ENCODE measurements at places on chromosomes 2 and 18. TPM values are rescaled to one million over a fixed set of nuclear protein-coding genes. Genes with fewer than 3 reads are reported as not detected.

The CAPN14 gene
- 2.0 TPM for total RNA-seq

The TMEM169 gene
- not detected for total RNA-seq

The CGREF1 gene
- total RNA-seq = not detected

The UGT1A10 gene
- total RNA-seq = 0.11 TPM

The KCNS3 gene
- 2.5 TPM for total RNA-seq

The ALK gene
- total RNA-seq = not detected

The RGPD3 gene
- not detected for total RNA-seq

The SPTBN1 gene
- total RNA-seq = 6.2 TPM

DNA sequence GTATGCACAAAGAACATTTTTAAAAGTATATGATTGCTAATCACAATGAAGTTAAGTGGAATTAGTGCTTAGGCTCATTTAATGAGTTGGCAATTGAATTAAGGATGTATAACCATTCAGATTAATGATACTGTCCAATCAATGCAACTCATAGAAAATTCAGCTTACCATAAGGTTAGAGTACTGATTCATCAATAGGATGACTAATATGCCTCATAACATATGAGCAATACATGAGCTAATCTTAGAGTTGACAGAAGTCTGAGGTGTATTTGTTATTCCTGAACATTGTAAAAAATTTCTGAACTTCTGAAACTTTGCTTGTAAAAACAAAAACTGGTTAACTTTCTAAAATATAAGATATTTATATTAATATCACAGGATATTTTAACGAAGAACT, 118.3 kb upstream of the NETO1 start:
- DNase-seq = no peak
- no peaks in the 10 kb centered on the region for H3K36me3 ChIP-seq
- no peaks in the 10 kb centered on the region for H3K27me3 ChIP-seq
- no peaks in the 10 kb centered on the region for H3K4me1 ChIP-seq
- no peak overlapping the region for H3K27ac ChIP-seq

GRCh38 chr2:33002863-33003262, 56.1 kb downstream of the LTBP1 start:
- H3K27me3 ChIP-seq = no peaks in the 10 kb centered on the region
- no peak overlapping the region for H3K27ac ChIP-seq
- no peak overlapping the region for H3K4me3 ChIP-seq
- no peaks in the 10 kb centered on the region for H3K4me1 ChIP-seq

GRCh38 chr18:36756242-36756641, 72.6 kb downstream of the TPGS2 start:
- DNase-seq = no peak

DNA sequence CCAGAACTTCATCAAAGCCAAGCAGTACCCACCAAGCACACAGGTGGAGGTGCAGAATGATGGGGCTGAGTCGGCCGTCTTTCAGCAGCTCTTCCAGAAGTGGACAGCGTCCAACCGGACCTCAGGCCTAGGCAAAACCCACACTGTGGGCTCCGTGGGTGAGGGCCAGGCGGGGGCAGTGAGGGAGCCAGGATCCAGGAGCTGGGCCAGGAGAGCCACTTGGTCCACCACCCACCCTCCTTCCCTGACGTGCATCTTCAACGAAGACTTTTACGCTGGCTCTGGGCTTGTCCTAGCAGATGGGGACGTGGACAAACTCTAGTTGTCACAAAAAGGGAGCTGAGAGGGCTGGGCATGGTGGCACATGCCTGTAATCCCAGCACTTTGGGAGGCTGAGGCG, 11.8 kb downstream of the VIL1 start:
- H3K4me1 ChIP-seq = no peaks in the 10 kb centered on the region
- H3K27ac ChIP-seq = no peak overlapping the region
- H3K4me3 ChIP-seq = no peak overlapping the region
- peak; percentile 26 for DNase-seq
- H3K27me3 ChIP-seq = no peaks in the 10 kb centered on the region

DNA sequence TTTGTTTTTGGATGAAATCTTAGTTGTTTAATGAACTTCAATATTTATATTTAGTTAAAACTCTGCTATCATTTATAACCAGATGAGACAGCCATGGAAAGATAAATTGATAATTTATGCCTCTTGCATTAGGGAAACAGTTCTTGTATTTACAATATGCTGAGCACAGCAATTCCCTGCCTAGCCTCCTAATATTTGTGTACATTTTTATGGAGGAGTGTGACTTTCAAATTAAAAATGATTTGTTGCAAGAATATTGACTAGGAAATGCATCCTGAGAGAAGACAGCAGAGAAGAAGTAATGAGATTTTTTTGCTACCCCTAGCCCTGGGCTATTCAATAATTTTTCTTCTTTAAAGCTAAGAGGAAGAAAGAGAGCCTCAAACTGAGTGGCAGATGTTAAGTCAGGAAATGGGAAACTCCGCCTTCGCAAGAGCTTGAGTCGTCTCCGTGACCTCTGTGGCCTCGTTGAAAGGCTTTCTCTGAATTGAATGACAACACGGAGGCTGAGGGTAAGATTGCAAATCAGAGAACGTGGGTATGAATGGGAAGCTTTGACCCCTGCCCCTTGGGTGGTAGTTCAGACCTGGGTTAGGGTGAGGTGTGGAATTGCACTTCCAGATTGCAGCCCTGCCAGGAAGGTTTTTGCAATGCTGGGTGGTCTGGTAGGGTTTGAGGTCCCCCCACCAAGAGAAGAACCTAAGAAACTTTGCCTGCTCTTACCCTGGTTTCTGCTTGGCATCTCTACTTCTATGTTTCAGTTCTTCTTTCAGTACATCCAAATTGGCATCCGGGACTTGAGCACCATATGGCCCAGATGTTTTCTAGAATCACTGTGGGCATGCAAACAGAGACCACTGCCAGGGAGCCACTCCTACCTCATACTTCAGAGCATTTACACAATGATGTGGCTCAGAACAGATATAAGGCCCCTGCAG, 210.3 kb upstream of the RBMS1 start:
- peaks cover 14% of the 10 kb centered on the region for H3K4me1 ChIP-seq
- peak; percentile 55 for DNase-seq
- H3K36me3 ChIP-seq = no peaks in the 10 kb centered on the region
- H3K27ac ChIP-seq = no peak overlapping the region
- H3K27me3 ChIP-seq = no peaks in the 10 kb centered on the region

DNA sequence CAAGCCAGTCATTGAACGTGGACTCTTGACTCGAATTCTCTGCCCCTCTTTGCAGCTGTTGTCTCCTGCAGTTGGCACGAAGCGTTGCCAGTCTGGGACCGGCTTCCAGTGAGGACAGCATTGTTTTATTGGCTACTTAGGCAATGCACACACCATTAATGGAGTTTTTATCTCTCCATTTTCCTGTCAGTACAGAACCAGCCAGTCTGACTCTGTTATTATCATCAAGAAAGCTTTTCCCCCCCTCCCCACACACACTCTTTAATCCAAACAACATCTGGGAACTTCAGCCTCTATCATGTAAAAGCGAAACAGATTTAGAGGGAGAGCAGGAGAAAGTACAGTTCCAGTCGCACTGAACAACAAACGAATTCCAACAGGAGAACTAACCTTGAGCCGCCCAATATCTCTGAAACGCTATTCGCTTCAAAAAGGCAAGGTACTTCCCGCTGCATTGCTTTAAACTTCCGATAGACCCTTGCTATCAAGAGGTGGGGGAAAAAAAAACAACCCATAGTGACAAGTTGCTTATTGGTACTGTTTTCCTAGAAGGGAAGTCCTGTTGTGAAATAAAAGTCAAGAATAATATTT, 38.2 kb downstream of the ACVR1 start:
- no peak for DNase-seq
- H3K27ac ChIP-seq = no peak overlapping the region
- no peak overlapping the region for H3K4me3 ChIP-seq
- H3K27me3 ChIP-seq = no peaks in the 10 kb centered on the region
- H3K4me1 ChIP-seq = no peaks in the 10 kb centered on the region
- no peaks in the 10 kb centered on the region for H3K36me3 ChIP-seq

GRCh38 chr2:60385648-60386047, 167.8 kb downstream of the BCL11A start:
- H3K27me3 ChIP-seq = no peaks in the 10 kb centered on the region
- H3K36me3 ChIP-seq = no peaks in the 10 kb centered on the region
- no peak overlapping the region for H3K27ac ChIP-seq

GRCh38 chr18:75139226-75139911, 69.6 kb downstream of the PTGR3 start:
- H3K36me3 ChIP-seq = no peaks in the 10 kb centered on the region
- no peaks in the 10 kb centered on the region for H3K27me3 ChIP-seq
- no peak overlapping the region for H3K27ac ChIP-seq
- H3K4me3 ChIP-seq = no peak overlapping the region
- no peak for DNase-seq

DNA sequence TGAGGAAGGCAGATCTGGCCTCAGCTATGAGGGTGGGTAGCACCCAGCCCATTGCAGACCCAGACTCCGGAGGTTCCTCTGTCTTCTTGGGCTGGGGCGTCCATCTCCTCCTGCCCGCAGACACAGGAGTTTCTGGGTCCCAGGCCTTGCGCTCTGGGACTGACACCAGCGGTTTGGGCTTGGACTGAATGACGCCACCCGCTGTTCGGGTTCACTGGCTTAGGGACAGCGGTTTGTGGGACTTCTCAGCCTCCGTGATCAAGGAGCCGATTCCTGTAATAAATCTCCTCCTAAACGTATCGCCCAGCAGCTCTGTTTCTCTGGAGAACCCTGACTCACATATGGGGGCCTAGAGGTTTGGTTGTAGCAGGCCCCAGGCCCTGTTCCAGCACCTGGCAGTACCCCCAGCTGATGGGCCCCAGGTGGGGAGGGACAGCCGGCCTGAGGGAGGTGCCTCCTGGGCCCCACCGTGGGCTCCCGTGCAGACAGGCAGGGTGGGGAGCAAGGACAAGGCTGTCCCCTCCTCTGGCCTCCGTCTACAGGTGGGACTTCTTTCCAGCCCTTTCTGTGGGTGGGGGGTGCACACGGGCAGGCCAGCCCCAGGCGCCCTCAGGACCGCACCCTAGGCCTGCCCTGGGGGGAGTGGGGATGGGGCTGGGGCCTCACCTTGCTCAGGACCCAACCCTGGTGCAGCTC, 4.5 kb upstream of the AQP12A start:
- no peaks in the 10 kb centered on the region for H3K27me3 ChIP-seq
- H3K36me3 ChIP-seq = no peaks in the 10 kb centered on the region
- no peak for DNase-seq
- H3K27ac ChIP-seq = no peak overlapping the region

GRCh38 chr2:149630445-149630844, 42.9 kb upstream of the MMADHC start:
- no peaks in the 10 kb centered on the region for H3K27me3 ChIP-seq
- no peak overlapping the region for H3K27ac ChIP-seq
- H3K4me3 ChIP-seq = no peak overlapping the region
- H3K4me1 ChIP-seq = no peaks in the 10 kb centered on the region
- no peak for DNase-seq
- H3K36me3 ChIP-seq = no peaks in the 10 kb centered on the region

DNA sequence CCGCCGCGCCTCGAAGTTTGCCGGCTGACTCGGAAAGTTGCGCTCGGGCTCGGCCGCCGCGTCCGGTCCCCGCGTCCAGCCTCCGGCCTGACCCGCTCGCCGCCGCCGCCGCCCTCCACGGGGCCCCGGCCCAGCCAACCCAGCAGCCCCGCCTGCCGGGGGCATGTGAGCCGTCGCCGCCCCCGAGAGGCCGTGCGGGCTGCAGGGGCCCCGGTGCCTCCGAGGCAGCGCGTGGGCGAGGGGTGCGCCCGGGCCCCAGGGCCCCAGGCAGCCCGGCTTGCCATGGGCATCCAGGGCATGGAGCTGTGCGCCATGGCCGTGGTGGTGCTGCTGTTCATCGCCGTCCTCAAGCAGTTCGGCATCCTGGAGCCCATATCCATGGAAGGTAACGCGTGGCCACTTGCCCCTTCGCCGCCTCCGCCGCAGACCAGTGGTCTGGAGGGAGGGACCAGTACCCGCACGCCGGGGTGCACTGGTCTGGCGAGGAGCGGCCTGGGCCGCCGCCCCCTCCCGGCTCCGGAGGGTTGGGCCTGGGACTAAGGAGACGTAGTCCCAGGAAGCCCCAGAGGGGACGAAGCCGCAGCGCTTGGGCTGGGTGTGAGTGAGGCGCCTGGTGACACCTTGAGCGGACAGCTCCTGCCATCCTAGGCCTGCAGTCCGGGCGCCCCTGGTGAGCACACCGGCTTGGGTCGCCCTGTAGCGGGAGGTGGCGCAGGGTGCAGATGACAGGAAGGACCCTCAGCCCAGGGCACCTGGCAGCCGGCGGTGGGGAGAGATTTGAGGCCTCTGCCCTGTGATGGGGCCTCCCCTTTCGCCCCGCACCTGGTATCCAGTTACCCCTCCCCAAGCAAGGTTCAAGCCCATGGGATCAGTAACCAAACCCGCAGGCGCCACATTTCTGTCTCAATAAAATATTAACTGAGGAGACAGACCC, 49.9 kb downstream of the KCNIP3 start:
- no peaks in the 10 kb centered on the region for H3K36me3 ChIP-seq
- no peak overlapping the region for H3K4me3 ChIP-seq
- no peaks in the 10 kb centered on the region for H3K27me3 ChIP-seq

GRCh38 chr2:12652723-12653122, 64.0 kb upstream of the TRIB2 start:
- no peaks in the 10 kb centered on the region for H3K4me1 ChIP-seq
- no peak overlapping the region for H3K4me3 ChIP-seq
- no peak for DNase-seq
- H3K27ac ChIP-seq = no peak overlapping the region

DNA sequence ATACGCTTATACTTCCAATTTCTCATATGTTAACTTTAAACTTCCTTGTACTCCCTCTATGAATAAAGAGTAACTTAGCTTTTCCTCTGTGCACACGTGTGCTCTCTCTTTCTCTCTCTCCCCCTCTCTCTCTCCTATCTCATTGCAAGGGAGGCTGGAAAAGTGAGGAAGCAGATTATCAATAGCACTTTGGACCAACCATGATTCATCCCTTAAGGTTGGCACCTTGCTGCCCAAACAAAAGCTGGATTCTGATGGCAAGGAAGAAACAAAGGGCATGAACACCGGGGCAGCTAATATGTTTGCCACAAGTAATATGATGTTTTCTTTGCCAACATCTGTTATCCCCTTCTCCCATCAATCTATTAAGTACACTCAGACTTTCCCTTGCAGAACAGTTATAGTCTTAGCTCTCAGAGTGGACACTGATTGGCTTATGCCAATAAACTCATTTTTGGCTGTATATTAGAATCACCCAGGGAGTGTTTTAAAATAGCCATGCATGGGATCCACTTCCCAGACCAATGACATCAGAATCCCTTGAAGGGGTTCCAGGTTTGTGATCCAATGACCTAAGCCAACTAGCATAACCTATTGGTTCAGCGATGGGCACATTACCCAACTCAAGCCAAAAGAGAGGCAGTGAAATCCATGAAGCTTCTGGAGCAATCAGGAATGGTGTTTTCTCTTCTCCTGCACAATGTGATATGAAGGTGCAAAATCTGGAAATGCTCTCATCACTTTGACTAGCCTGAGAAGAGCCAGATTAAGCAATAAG, 60.3 kb downstream of the MREG start:
- H3K36me3 ChIP-seq = no peaks in the 10 kb centered on the region
- H3K27ac ChIP-seq = no peak overlapping the region
- no peak for DNase-seq
- H3K27me3 ChIP-seq = no peaks in the 10 kb centered on the region
- H3K4me3 ChIP-seq = no peak overlapping the region

GRCh38 chr2:64328415-64328722, 125.6 kb upstream of the LGALSL start:
- no peaks in the 10 kb centered on the region for H3K36me3 ChIP-seq
- peaks cover 48% of the 10 kb centered on the region for H3K4me1 ChIP-seq
- H3K4me3 ChIP-seq = peak overlapping the region; percentile 54
- H3K27me3 ChIP-seq = no peaks in the 10 kb centered on the region

GRCh38 chr2:39991298-39991697, 212.2 kb upstream of the THUMPD2 start:
- no peaks in the 10 kb centered on the region for H3K4me1 ChIP-seq
- no peak overlapping the region for H3K4me3 ChIP-seq
